ENCODE measurements at places on chromosomes 13 and 19.

DNA sequence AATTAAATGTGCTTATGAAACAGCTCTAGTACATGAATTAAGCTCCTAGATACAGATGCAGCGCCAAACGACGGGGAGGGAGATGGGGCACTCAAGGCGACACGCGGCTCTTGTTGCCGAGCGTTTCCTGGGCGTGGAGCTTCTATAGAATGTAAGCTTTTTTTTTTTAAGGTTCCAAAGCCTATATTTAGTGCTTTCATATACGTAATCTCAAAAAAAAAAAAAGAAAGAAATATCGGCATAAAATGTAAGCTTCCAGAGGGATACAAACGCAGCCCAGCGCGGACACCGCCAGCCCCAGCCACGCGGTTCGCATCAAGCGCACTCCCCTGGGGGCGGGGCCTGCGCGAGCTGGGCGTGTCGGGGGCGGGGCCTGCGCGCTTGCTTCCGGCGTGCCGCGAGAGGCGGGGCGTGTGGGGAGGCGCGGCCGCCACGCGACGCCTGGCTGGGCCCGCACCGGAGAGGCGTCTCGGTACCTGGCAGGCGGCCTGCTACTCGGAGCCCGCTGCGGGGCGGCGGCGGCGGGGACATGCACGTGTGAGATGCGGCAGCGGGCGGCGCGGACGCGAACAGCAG is at the start of gene URI1:
Gene URI1, plus strand, starts transcription at position 412 of the 576 bp plus-strand sequence. CDS start 309 bp downstream, outside the sequence.
- ATAC-seq: peak; percentile 97

GRCh38 chr19:41232686-41233085 is 13.7 kb downstream of the AXL start:
- no peak for ATAC-seq

GRCh38 chr13:28268800-28269223 is 130.5 kb downstream of the PAN3 start:
- ATAC-seq: peak; percentile 98

DNA sequence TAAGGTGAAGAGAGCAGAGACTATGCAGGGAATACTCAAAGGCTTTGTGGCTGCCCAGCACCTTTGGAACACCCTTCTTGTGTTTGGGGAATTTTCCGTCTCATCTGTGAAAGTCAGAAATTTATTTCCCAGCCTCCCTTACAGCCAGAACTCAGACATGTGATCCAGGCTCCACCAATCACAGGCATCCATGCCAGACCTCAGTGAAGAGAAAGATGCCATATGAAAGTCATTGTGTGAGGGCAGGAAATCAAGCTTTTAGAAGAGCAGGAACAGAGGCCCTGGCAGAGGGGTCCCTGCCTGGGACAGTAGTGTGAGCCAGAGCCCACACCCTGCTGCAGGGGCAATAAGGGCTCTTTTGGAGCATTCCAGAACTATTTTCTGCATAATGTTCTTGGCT is 12.1 kb downstream of the CCDC70 start:
- ATAC-seq: no peak

Data from stimulated activated memory B cell treated with anti-CD40 and anti-IgM and Interleukin-4, amounts not matched to agents 10 μg/mL and 1 μg/mL and 100 μg/mL, for 72 hours (primary cell).